Foreskin fibroblast (primary cell): ENCODE measurements at places on chromosomes 13 and 19.

DNA sequence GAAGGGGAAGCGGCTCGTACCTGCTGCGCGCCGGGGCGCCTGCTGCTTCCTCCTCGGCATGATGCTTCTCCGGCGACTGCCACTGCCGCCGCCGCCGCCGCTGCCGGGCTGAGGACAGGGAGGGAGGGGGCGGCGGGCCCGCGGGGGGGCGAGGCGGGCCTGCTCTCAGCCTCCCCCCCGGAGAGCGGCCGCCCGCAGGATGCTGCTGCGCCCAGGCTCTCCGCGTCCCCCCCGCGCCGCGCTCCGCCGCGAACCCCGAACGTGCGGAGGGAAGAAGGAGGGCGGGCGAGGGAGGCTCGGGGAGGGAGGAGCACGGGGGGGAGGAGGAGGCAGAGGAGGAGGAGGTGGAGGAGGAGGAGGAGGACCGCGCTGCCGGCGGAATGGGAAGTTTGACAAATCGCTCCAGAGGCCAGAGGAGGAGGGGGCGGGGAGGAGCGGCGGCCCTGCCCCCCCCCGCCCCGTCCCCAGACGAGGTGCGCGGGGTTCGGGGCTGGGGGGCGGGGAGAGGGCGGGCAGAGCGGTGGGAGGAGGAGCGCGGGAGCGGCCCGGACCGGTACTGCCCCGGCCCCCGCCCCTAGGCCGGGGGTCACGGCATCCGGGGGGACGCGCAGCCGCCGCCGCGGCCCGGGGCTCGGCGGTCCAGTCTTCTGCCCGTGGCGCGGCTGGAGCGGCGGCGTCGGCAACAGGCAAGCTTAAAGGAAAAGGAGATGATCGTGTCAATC is at the start of gene TSHZ3:
TSS of gene TSHZ3 (minus strand) at position 277 of the 722 bp plus-strand sequence. CDS start at position 60, 217 bp downstream.
- peak; percentile 84 for DNase-seq

DNA sequence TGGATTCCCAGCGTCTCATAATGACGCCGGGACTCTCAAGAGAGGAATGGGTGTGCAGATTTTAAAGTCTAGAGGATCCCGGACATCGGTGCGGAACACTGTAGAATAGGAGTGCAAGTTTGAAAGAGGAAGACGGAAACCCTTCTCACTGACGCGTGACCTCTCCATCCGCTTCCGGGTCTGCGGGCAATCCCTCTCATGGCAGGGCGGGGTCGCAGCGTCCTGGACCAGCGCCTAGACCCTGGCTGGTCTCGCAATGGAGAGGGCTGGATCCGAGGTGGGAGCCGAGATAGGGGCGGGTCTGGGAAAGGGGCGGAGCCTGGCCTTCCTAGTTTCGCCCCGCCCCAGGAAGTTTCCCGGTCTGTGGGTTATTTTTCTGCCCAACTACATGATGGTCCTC is 4.6 kb upstream of the ZNF845 start:
- peak; percentile 77 for DNase-seq

- no peak for DNase-seq
Observed at GRCh38 chr13:94664889-94665288, 47.5 kb downstream of the SOX21 start.

DNA sequence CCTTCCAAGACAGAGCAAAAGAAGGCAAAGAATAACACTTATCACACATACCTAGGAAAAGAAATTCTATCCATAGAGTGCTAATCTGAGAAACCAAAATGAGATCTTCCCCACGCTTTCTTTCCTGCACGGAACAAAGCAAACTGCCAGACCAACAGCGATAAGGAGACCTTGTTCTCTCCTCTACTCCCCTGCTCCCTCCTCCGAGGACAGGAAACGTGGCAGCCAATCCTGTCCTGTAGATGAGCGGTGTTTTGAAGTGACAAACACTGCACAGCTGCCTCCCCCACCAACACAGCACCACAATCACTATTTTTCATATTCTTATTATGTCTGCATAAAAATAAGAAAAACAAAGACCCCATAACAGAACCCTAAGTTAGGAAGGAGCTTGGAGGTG is 113.9 kb upstream of the IRS2 start:
- DNase-seq: no peak

- peak; percentile 39 for DNase-seq
Observed at GRCh38 chr19:9996541-9996940, 13.8 kb downstream of the COL5A3 start.

- DNase-seq: no peak
Observed at GRCh38 chr13:85441975-85442374, 357.2 kb downstream of the SLITRK6 start.

DNA sequence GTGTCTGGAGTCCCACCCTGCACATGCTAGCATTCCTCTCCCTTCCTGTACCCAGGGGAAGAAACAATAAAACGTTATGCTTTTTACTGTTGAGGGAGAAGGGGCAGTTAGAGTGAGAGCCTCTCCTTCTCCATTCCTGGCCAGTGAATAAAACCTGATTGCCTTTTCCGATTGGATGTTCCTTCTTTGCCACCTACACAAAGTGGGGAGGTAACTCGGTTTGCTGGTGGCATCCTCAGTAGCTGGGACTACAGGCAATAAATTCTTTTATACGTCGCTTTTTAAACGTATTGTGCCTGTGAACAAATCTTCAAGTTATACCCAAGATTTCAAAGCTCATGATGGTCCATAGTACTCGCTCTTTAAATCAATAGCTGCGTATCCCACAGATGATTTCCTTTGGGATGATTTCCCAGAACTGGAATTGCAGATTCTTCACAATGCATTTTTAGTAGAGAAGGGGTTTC is 660 bp upstream of the MVB12A start:
- DNase-seq: no peak

DNA sequence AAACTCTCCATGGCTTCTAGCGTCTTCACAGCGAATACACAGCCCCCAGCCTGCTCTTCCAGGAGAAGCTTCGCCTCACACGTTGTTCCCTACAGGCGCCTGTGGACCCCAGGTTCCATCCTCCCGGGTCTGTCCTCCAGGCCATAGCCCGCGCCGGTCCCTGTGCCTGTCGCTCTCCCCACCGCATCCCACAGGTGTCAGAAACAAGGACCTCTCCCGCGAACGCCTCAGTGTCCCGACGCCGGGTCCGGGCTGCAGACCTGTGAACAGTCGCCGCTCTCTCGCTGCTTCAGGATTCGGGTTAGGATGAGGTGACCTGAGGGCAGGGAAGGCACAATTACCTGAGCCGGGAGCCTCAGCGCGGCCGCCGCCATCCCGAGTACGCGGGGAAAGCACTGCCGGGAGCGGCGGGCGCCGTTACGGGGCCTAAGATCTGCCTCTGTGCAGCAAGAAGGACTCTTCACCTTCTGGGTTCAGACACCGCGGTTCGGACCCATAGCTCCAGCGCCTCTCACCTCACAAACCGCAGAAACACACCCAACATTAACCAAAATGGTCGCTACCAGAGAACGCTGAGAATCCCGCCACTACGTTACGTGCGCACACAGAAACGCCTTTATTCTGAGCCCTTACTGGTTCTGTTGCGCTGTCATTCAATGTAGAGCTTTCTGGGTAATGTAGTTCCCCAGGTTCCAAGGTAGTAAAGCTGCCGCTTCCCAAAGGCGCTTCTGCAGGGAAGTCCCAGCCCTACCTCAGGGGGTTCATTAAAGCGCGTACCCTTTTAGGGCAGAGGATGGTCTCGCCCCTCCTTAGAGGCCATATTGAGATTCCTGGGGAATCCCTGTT is at the start of gene ZNF418:
TSS of gene ZNF418 (minus strand) at position 583 of the 846 bp plus-strand sequence. CDS start 1,580 bp downstream, outside the sequence.
- peak; percentile 89 for DNase-seq

GRCh38 chr19:45474606-45475521 is 7.1 kb downstream of the FOSB start:
- no peak for DNase-seq

GRCh38 chr19:53910170-53910518 is 1.1 kb downstream of the CACNG7 start:
- DNase-seq: no peak

GRCh38 chr19:18905513-18906236 is 9.7 kb upstream of the CERS1 start:
- no peak for DNase-seq

DNA sequence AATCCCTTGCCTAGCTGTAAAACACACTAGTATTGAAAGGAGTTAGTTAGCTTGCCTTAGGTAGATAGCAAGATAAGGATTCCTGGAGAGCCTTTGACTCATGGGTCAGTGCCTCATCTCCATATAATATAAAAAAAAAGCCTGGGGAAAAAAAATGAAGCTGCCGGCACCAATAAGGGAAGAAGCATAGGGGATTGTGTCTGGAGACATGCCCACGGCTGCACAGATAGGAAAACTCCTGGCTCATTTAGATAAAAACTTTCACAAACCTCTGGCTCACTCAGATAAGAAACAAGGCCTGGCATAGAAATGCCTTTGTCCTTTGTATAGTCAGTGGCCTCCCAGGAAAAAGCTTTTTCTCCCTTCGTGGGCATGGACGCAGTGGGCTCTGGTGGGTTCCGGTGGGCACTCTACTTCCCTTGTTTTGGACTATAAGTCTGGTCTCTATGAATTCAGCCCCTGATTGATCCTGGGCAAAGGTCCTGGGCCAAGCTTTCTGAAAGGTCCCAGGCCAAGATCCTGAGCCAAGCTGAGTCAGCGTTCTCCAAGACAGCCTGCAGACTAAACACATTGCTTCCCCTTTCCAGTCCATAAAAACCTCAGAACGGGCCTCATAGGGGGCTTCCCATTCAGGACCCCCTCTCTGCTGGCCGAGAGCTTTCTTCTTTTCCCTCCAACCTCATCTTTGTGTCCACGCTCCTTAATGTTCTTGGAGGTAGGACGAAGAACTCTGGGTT is 4.9 kb upstream of the OR7A17 start:
- no peak for DNase-seq

- no peak for DNase-seq
Observed at GRCh38 chr19:10339380-10339960, at the start of gene ICAM3. Gene ICAM3, minus strand, starts transcription at chr19:10339624. Its CDS starts 10 bp downstream, at chr19:10339614.

- DNase-seq: no peak
Observed at GRCh38 chr13:44198826-44199225, 174.8 kb upstream of the SERP2 start.

- no peak for DNase-seq
Observed at GRCh38 chr19:33557196-33557595, 35.6 kb upstream of the PEPD start.

DNA sequence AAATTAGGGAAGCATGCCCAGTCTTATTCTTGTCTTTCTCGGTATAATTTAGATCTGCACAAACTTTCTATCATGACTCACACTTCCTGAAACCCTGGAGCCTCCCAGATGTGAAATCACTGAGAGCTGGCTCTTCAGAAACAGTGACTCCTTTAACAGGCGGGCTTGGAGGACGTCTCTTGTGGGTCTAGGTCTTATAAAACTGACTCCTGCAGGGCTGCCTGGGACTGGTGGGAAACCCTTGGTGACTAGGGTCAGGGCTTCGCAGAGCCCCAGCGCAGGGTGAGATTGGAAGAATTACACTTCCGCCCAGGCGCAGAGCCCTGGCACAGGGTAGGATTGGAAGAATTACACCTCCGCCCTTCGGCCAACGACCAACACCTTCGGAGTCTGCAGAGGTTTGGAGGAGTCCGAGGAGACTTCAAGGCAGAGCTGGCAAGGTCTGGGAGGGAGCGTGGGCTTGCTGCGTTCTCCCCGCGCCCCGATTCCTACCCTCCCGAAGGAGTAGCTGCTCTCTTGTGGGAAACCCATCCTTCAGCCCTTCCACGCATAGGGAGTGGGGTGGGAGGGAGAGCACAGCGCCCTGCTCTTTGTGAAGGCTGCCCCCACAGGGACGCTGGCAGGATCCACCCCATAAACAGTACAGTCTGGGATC is 43.4 kb upstream of the MAP3K10 start:
- peak; percentile 78 for DNase-seq

GRCh38 chr13:113143466-113144254 is 14.8 kb upstream of the PROZ start:
- no peak for DNase-seq

DNA sequence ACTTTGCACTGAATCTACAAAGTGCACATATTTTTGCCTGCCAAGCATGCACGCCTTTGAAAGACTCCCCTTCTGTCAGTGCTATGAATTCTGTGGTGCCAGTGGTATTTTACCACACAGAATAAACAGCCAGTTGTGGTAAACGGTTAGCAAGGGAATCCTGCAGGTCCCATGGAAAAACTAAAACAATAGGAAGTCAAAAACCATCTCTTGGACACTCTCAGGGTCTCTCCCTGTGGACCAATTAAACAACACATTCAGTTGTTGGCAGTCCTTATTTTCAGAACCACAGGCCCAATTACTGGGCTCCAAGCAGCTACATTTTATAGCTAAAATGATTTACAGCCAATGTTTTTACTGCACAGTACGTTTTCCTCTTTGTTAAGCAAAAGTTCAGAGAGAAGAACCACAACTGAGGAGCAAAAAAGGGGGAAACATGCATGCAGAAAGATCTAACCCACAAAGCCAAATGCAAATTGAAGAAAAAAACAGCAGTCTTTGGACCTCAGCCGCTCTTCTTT is 116.9 kb downstream of the KCTD12 start:
- no peak for DNase-seq

DNA sequence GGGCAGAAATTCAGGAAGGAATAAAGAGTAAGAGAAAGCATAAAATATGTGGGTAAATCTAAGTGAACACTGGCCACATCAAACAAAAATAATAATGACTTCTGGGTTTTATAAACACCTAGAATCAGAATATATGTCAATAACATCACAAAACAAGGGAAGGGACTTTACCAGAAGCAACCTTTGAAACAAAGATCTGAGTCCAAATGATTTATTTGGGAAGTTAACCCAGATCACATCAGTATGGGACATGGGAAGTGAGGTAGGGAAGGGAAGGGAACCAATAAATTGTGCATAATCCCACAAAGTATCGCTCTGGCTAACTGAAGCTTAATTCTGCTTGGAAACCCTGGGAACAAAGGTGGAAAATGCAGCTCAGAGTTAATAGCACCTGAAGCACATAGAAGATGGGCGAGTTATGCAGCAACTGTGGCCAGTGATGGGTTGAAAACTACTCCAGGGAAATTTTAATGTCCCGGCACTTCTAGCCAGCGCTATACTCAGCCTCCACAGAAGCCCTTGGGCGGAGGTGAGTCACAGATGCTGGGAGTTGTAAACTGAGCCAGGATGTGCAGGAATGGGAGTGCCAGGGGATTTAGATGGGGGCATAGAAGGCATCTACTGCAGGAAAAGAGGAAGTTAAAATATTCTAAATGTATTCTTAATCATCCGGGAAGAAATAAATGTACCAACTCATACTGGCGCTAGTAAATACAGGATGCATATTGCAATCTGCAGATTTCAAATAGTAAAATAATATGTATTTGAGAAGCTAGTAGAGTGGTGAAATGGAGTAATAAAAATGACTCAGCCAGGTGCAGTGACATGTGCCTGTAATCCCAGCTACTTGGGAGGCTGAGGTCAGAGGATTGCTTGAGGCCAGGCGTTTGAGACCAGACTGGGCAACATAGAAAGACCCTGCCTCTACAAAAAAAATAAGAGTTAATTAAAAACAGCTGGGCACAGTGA is 34.2 kb upstream of the CEBPG start:
- DNase-seq: no peak

GRCh38 chr13:20997301-20998161 is 63.9 kb downstream of the LATS2 start:
- DNase-seq: peak; percentile 92
